ENCODE measurements at places on chromosomes 5 and 9.

DNA sequence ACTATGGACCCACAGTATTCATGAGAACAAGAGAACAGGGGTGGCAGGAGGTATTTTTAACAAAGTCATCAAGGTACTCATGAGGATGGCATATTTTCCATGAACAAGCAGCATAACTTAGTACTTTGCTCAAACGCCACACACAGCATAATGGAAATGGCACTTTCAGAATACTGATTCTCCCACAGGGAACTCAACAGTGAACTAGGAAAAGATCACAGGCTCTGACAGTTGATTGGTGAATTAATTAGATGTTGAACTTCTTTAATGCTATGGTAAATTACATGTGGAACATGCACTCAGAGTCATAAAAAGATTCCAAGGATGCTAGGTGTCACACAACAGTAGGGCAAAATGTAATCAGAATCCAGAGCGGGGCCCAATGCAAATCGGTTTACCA is 1088.6 kb upstream of the C9orf72 start:
- no peak for DNase-seq

- no peak for DNase-seq
Observed at GRCh38 chr5:5705010-5705409, 282.5 kb downstream of the ICE1 start.

- no peak for DNase-seq
Observed at GRCh38 chr9:35842020-35842745, 13.2 kb downstream of the TMEM8B start.

DNA sequence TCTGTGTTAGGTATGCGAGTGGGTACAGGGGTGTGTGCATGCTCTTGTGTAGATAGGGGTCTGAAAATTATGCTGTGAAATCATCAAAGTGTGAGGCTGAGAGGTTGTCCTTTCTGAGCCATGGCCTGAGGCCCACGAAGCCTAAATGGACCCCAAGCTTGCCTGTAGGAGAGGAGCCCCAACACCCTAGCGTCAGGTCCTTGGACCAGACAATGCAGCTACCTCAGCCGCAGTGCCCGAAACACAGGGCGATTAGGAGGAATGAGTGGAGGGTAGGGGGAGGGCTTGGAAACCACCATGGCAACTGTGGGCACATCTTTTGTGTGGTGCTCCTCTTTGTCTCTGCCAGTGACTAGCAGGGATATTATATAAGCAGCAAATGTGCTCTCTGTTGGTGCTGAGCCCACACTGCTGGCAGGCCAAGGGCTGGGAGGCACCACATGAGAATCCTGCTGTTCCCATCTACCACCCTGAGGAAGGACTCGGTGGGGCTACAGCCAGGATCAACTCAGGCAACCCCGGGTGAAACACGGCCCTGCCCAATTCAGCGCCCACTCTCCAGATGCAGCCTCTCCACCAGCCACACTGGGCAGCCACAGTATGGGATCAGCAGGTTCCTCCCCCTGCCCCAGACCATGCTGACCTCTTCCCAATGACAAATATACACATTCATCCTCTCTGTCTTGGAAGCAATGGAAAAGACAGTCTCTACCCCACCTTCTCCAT is 84.6 kb upstream of the FSTL4 start:
- DNase-seq: no peak

GRCh38 chr5:111401906-111402305 is 110.4 kb downstream of the STARD4 start:
- DNase-seq: no peak

DNA sequence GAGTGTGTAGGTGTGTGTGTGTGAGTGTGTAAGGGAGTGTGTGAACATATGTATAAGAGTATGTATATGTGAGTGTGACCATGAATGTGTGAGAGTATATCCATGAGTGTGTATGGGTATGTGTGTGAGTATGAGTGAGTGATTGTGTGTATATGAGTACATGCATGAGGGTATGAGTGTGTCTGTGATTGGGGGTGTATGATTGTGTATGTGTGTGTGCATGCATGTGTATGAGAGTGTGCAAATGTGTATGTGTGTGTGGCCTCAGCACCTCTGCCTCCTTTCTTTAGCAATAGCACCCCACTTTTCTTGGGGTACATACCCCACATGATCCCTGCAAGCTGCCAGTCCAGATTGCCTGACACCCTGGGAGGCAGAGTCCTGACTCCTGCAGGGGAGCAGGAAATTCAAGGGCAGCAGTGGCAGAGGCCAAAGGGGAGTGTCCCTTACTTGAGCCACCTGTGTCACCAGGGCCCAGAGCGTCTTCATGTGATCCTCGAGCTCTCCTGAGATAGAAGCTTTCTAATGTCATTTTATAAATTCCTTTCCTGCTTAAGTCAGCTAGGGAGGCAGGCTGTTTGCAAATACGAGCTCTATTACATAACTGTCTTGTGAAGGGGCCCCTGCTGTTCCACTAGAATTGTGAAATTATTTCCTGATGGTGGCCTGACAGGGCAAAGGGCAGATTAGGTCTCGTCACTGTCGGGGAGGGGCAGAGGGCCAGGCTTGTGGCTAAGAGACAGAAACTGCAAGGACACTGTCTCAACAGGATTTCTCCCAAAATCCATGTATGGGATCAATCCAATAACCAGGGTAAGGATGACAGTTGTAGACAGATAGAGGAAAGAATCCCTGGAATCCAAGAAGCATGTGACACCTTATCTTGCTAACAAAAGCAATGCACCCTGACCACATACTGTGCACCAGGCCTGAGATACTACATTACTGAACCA is 389.1 kb downstream of the GADD45G start:
- DNase-seq: no peak

GRCh38 chr5:150295172-150295634 is 5.6 kb upstream of the CAMK2A start:
- no peak for DNase-seq

- no peak for DNase-seq
Observed at GRCh38 chr9:128415281-128415680, 5.4 kb upstream of the CERCAM start.

- DNase-seq: no peak
Observed at GRCh38 chr9:87180841-87181240, 233.5 kb upstream of the GAS1 start.

GRCh38 chr5:164090358-164090757 is 584.9 kb downstream of the MAT2B start:
- DNase-seq: no peak

DNA sequence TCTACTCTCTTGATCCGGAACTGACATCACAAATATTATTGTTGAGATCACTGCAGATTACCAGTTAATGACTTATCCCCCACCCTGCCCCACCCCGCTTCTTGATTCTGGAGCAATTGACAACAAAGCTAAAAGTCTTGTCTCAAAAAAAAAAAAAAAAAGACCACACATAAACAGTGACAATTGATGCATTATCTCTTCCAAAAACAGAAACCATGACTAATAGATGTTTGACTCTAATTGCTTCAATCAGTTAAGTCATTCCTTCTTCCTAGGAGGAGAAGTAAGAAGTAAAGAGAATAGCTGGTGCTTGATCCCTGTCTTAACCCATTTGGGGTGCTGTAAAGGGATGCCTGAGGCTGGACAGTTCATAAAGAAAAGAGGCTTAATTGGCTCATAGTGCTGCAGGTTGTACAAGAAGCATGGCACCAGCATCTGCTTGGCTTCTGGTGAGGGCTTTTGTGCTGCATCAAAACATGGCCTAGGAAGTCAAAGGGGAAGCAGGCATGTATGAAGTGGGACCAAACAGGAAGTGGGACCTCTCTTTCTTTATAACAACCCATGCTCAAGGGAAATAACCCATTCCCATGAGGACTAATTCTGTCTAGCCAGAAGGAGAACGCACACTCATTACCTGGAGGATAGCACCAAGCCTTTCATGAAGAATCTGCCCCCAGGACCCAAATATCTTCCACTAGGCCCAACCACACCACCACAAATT is 158.7 kb downstream of the TMEM167A start:
- no peak for DNase-seq

DNA sequence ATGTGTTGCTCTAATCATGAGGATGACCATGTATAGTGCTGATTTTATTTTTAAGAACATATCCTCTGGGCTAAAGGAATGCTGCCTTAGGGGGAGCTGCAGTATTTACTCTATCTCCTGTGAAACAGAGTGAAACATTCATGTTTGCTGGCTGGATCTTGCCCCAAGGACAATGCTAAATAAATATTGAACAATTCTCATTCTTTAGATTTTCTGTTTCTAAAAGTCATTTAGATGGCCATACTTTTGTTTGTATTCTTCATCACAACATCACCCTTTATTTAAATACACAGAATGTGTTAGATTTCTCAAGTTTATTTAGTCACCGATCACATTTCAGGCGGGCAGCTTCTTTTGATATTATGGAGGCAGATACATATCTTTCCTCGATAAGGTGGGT is 103.3 kb downstream of the ARHGEF28 start:
- no peak for DNase-seq

- no peak for DNase-seq
Observed at GRCh38 chr5:138639326-138639725, 64.1 kb upstream of the HSPA9 start.

DNA sequence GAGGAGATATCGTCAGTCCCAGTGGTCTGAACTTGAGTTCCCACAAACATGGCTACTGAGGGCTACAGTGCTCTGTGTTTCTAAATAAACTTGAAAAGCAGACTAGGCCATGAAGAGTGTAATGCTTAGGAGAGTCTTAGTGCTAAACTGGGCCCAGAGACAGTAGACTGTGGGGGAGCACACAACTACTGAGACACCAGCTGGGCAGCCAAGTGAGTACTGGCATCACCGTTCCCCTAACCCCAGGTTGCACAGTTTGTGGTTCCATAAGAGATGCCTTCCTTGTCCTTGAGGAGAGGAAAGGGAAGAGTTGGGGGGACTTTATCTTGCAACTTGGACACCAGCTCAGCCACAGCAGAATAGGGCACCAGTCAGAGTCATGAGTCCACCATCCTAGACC is 172.1 kb upstream of the DMRTA1 start:
- no peak for DNase-seq

DNA sequence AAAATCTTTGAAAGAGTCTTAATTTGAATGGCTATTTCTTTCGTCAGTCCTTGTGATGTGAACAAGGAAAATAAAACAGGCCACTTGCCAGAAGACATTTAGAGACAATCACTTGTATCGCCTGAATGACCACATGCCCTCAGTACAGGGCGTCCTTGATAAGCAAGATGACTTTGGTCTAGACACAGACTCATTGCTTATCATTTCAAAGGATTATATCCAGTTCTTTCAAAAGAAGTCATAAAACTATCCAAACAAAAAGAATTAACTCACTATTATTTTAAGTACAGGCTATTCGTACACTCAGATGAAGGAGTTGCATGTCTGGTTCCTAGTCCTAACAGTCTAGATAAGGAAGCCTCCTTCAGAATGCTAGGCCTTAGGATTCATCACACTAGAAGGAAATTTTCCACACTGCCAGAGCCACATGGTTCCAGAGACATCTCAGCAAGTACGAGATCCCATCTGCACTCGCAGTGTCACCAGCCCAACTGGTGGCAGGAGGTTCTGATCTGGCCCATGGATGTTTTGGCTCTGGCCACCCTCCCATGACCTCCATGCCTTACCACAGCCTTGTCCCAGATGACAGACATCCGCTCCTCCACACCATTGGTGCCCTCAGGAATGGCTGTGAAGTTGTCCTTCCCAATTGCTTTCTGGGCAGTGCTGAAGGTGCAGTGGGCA is 109.6 kb downstream of the DPYSL3 start:
- DNase-seq: no peak

- DNase-seq: no peak
Observed at GRCh38 chr9:472479-473075, 257.9 kb downstream of the DOCK8 start.

- DNase-seq: no peak
Observed at GRCh38 chr9:111016426-111017045, 21.7 kb downstream of the LPAR1 start.

DNA sequence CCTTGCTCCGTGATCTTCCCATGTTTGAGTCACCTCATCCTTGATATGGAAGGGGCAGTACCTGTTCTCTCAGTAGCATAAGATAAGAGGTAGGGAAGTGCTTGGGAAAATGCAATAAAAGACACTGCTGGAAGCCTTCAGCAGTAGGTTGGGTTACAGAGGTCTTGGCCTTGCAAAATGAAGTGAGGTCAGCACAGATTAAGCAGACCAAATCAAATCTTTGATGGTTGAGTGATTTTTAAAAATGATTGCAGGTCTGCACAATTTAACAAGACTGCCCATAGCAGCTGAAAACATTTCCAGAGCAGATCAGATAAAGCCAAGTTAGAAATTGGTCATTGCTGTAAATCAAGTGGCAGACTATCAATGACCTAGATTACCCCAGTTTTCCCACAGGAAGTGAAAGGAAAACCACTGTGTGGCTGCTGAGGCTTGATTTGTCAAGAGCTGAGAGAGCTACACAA is 32.9 kb downstream of the PALM2AKAP2 start:
- no peak for DNase-seq

- no peak for DNase-seq
Observed at GRCh38 chr9:90868555-90868954, 66.9 kb downstream of the SYK start.

GRCh38 chr9:130937146-130938076 is 1.6 kb downstream of the FIBCD1 start:
- DNase-seq: no peak

GRCh38 chr9:96688187-96688586 is 33.1 kb upstream of the PRXL2C start:
- DNase-seq: no peak

DNA sequence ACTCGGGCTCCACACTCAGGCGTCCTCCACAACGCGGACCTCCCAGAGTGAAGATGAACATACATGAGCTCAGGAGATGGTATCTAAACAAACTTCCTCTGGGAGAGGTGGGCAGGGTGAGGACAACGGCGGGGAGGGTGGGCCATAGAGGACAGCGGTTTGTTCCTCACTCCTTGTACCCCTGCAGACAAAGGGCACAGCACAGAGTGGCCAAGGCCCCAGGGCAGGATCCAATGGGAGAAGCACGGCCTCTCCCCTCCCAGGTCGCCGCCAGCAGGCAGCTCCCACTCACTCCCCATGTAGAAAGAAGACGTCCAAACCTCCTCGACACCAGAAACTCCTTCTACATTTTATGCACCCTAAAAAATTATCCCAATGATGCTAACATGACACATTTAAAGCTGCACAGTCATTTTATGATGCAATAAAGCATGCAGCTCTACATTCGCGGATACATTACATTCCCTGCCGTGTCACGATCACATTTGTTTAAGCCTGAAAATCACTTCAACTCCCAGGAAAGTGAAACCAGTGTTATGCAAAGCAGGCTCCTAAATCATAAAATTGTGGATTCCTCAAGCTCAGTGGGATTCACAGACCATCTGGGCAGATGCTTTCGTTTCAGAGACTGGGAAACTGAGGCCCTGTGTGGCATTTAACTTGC is 87.5 kb upstream of the SARDH start:
- DNase-seq: no peak

- DNase-seq: no peak
Observed at GRCh38 chr9:7145361-7146069, 387.7 kb downstream of the KDM4C start.

- DNase-seq: no peak
Observed at GRCh38 chr9:32738501-32739172, 44.7 kb upstream of the TMEM215 start.

DNA sequence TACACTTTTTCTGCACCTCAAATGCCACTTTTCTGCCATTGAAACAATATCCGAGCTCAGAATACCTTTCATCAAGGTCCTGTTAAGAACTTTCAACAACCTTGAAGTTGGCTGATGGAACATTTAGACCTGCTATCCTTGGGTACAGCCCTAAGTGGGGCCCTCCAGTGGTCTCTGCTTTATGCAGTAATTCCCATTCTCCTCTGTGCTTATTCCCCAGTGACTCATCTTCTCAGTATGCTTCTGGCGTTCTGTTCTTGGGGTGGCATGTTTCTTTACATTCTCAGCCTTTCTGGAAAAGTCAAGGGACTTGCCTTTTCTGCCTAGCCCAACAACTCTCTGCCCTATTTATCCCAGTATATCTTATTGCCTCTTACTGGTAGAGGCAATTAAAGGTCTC is 7.1 kb downstream of the ANP32B start:
- no peak for DNase-seq

Data from stimulated activated CD4-positive, alpha-beta T cell treated with anti-CD3 and anti-CD28 coated beads, Interleukin-2, amount 100 ng/mL, for 4 hours (primary cell).